ENCODE measurements at places on chromosomes 7 and 10. TPM values are rescaled to one million over a fixed set of nuclear protein-coding genes. Genes with fewer than 3 reads are reported as not detected.

GRCh38 chr7:66297579-66297978 lies 92.4 kb downstream of the TPST1 start:
- H3K4me1 ChIP-seq = no peaks in the 10 kb centered on the region
- no peak overlapping the region for H3K4me3 ChIP-seq
- peaks cover 31% of the 10 kb centered on the region for H3K36me3 ChIP-seq
- H3K27ac ChIP-seq = no peak overlapping the region

GRCh38 chr7:155825336-155825735 lies 13.1 kb upstream of the SHH start:
- no peaks in the 10 kb centered on the region for H3K4me1 ChIP-seq
- H3K27me3 ChIP-seq = no peaks in the 10 kb centered on the region
- no peaks in the 10 kb centered on the region for H3K36me3 ChIP-seq
- no peak overlapping the region for H3K4me3 ChIP-seq
- no peak overlapping the region for H3K27ac ChIP-seq
- no peak for DNase-seq

HMX2 gene
- total RNA-seq = 0.35 TPM

GRCh38 chr7:50599385-50599784 lies 34.2 kb upstream of the DDC start:
- no peak overlapping the region for H3K4me3 ChIP-seq
- H3K36me3 ChIP-seq = peaks cover 69% of the 10 kb centered on the region
- H3K4me1 ChIP-seq = no peaks in the 10 kb centered on the region
- no peaks in the 10 kb centered on the region for H3K27me3 ChIP-seq
- H3K27ac ChIP-seq = no peak overlapping the region

DNA sequence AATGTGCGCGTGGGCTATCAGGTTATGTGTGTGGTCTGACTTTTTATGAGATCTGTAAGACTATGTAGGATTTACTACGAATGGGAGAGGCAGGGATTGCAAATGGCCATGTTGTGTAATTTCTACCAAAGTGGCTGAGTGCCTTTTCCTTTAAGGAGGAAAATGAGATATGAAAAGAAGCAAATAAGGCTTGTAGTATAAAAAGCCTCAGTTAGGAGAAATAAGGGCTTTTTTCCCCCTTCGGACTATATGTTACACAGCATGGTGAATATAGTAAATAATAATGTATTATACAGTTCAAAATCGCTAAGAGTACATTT lies 447 bp upstream of the GPAM start:
- no peaks in the 10 kb centered on the region for H3K4me1 ChIP-seq
- no peak overlapping the region for H3K27ac ChIP-seq
- peaks cover 9% of the 10 kb centered on the region for H3K36me3 ChIP-seq
- H3K27me3 ChIP-seq = no peaks in the 10 kb centered on the region
- peak overlapping the region; percentile 94 for H3K4me3 ChIP-seq

- H3K36me3 ChIP-seq = no peaks in the 10 kb centered on the region
- DNase-seq = no peak
- H3K27ac ChIP-seq = no peak overlapping the region
- no peaks in the 10 kb centered on the region for H3K4me1 ChIP-seq
- H3K27me3 ChIP-seq = no peaks in the 10 kb centered on the region
These were observed 125.7 kb upstream of the ZNF438 start for GRCh38 chr10:31157123-31158010.

DNA sequence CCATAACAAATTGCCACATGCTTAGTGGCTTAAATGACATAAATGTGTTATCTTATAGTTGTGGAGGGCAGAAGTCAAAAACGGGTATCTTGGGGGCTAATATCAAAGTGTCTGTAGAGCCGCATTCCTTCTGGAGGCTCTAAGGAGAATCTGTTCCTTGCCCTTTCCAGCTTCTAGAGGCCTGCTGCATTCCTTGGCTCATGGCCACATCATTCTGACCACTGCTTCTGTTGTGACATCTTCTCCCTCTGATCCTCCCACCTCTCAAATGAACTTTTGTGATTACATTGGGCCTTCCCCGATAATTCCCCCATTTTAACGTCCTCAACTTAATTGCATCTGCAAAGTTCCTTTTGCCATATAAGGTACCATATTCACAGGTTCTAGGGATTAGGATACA lies 76.1 kb downstream of the CYP26A1 start:
- no peak overlapping the region for H3K4me3 ChIP-seq
- H3K4me1 ChIP-seq = no peaks in the 10 kb centered on the region
- peaks cover 6% of the 10 kb centered on the region for H3K36me3 ChIP-seq
- no peaks in the 10 kb centered on the region for H3K27me3 ChIP-seq

CNPY1 gene
- total RNA-seq = not detected

SPDYE9 gene
- total RNA-seq = not detected

DNA sequence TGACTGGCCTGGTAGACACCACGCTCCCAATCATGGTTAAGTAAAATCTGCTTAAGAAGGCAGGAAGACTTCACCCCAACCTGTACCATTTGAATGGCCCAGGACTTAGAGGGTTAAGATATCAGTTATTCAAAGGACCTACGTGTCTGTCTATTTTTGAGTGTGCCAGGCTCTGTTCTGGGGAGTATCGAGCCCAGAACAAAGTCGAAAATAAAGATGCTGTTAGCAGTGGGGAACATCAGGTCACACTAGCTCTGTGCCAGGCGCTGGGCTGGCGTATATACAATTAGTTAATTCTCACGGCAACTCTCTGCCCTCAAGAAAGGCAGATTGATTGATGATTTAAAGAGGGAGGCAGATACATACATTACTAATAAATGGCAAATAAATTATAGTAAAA lies 40.5 kb upstream of the CREB5 start:
- no peaks in the 10 kb centered on the region for H3K27me3 ChIP-seq
- H3K36me3 ChIP-seq = no peaks in the 10 kb centered on the region
- H3K4me1 ChIP-seq = no peaks in the 10 kb centered on the region

DNA sequence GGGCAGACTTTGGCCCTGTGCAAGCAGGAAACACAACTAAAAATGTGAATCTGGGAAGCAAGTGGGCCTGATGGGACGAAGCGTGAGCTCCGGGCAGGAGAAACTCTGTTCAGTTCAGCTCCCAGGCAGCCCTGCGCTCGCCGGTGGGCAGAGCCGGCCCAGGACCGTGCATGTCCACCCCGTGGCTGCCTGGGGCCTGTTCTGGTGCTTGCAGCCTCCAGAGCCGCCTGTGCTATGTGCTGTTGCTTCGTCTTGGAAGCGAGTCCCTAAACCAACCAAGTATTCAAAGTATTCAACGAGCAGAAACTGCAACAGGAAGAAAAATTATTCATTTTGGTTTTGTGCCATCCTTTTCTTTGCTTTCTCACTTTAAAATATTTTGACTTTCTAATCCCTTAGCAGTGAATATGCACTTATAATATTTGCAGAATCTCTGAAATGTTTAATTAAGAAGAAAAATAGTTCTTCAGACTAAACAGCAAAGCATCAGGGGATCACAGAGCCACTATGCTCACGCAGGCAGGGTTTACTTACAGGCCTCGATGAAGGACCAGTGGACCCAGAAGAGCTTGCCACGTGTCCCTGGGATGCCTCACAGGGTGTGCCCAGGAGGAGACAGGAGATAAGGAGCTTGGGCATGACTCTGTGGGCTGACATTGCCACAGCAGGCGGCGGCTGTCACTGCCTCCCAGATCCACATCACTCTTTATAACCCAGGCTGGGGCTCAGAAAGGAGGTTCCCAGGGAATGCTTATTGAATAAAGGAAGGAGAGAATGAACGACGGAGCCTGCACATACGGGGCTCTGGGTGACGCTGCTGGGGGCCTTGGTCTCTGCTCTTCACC lies 45.6 kb downstream of the VIPR2 start:
- H3K27me3 ChIP-seq = no peaks in the 10 kb centered on the region
- H3K27ac ChIP-seq = no peak overlapping the region
- peaks cover 19% of the 10 kb centered on the region for H3K36me3 ChIP-seq

DNA sequence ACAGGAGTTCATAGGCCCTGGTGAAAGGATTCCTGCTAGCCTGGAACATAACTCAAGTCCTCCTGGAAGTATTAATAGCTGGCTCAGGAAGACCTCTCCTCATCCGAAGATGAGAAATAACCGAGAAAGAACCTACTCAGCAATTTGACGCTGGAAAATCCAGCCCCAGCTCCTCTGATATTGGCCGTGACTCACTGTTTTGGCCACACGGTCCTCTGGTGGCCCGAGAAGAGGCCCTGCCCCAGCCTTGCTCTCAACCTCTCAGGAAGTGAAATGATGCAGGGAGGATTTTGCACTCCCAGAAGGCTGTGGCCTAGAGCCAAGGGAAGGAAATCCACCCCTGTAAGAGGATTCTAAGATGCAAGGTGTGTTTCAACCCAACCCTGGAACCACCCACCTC lies 121.6 kb downstream of the MTPAP start:
- DNase-seq = no peak
- H3K36me3 ChIP-seq = no peaks in the 10 kb centered on the region
- no peaks in the 10 kb centered on the region for H3K4me1 ChIP-seq
- H3K27ac ChIP-seq = no peak overlapping the region
- H3K27me3 ChIP-seq = no peaks in the 10 kb centered on the region

All from H9 (cell line).